Large intestine (tissue), 12 donors: ENCODE measurements at places on chromosomes 1 and 21.

GRCh38 chr1:236066828-236067386, 2.0 kb upstream of the NID1 start:
- DNase-seq = peak; percentile 47

DNA sequence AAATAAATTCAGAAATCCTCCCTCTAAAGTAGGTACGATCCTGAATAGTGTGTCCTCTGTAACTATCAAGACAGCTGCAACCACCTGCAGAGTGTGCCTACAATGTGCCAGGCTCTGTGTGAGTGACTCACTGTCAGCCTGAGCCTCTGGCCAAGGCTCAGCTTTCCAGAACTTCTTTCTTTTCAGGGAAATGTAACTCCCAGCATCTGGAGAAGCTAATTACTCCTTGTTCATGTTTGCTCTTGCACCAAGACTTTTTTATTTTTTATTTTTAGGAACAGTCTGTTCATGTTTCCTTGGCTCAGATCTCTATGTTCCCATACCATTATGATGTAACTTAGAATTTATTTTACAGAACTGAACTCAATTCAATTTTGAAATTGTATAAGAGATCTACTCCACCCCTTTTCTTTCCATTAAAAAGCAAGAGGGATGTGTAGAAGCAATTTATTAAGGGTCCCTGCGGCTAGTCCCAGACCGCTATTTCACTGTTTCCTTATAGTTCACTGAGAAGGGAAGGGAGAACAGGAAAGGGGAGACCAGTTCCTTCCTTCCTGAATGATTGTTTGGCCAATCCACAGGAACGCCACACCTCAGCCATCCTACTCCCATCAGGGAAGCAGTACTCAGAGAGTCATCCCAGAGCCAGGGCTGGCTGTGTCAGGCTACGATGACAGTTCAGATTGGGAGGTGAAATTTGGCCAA, 112.4 kb upstream of the ZNF648 start:
- DNase-seq = no peak

DNA sequence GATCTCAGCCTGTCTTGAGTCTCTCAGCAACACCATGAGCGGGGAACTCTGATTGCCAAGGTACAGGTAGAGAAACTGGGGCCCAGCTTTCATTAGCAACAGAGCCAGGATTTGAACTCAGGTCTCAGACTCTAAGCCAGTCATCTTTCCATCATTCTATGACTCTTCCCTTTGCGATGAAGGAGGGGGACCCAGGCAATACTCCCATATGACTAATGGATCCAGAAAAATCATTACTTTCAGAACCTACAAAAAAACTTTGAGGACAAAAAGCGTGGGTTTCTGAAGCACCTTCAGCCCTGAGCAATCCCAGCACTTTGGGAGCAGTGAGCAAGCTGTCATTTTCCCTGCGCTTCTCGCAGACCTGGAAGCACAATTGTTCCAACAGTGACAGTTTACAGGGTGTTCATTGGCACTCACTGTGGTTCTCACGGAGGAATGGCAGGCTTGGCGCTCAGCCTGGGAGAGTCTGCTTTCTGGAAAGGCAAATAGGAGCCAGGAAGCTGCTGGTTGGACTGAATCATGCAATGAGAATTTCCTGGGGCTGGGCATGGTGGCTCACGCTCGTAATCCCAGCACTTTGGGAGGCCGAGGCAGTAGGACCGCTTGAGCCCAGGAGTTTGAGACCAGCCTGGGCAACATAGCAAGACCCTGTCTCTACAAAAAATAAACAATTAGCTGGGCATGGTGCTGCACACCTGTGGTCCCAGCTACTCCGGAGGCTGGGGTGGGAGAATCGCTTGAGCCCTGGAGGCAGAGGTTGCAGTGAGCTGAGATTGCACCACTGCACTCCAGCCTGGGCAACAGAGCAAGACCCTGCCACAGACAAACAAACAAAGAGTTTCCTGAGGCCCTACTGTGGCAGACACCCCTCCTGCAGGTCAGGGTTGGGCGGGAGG, 40.1 kb downstream of the SLC2A7 start:
- DNase-seq = no peak

DNA sequence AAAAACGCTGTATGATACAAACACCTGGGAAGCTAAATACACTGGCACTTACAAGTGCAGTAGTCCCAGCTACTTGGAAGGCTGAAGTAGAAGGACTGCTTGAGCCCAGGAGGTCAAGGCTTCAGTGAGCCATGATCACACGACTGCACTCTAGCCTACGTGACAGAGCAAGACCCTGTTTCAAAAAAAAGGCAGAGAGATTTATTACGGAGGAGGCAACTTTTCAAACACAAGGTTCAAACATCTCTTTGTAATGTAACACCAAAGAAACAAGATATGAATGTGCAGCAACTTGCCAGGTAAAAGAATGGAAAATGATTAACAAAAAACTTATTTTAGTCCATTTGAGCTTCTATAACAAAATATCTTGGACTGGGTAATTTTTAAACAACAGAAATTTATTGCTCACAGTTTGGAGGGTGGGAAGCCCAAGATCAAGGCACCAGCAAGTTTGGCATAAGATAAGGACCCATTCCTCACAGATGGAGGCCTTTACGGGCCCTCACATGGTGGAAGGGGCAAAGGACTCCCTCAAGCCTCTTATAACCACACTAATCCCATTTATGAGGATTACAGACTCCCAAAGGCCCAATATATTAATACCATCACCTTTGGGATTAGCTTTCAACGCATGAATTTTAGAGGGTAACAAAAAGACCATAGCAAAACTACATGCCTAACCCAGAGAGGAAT, 73.3 kb downstream of the EVI5 start:
- DNase-seq = peak; percentile 74

DNA sequence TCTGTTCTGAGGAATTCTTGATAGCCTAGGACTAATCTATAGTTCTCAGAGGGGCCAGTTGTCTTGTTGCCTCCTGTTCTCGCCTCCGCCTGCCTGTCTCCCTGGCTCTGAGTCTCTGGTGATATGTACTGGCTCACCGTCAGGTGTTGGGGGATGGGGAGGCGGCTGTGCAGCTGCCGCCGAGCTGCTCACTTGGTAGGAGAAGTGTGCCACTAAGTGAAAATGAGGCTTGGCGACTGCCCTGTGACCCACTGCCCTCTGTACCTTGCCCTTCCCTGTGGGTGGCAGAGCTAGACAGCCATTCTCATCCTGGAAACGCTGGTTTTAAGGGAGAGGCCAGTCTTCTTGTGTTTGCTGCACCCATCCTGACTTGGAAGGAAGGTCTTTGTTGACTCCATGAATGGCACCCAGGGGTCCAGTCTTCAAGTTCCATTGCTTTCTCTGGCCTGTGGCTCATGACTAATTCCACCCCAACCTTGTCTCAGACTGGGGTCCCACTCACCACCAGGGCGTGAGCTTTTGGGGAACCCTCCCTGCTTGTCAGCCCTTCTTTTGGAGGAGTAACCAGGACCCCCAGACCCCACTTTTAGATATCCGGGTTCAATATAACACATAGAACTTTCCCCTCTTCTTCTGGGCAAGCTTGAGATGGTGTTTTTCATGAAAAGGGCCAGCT, 120.6 kb downstream of the CACNA1E start:
- DNase-seq = no peak
